ENCODE measurements at places on chromosomes 3 and 15.

DNA sequence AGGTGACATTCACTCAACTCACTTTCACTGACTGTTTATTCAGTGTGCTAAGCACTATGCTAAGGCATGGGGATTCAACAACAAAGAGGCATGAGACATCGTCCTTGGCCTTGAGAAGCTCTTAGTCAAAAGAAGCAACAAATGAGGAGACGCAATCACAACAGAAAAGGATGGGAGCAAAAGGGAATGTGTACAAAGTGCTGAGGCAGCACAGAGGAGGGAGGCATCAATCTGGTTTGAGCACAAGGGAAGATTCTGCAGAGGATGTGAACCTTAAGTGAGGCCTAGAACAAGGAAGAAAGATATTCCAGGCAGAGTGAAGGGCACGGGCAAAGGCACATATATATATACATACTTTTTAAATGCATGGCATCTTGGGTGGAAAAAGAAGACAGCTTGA lies 151.3 kb downstream of the ERC2 start:
- no peak for DNase-seq

- no peak for DNase-seq
These were observed 314.5 kb downstream of the TIGIT start for GRCh38 chr3:114608293-114608692.

DNA sequence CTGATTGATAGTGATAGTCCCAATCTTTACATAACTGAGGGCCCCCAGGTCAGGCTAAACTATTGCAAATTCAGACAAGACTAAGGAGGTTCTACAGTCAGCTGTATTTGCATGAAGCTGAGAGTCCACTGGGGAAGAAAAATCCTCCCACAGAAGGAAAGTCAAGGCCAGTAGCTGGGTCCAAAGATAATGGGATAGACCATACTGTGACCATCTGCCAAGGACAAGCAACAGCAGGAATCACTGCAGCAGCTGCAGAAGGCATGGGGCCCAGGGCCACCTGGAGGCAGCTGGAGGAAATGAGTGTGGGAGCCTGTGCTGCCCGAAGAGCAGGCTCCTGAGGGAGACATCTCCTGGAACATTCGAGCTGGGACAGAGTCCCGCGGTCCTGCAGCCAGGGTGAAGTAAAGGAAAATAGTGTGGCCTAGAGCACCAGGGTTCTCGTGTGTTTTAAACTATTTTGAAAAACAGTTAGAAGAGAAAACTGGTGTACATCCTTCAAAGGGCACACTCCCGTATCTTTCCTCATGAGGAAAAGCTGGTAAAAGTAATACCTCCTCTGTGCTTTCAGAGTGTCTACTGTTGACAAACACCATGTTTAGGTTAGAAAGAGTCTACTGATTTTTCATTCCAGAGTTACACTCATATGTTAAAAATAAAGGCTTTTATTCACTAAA lies 13.2 kb upstream of the TMEM212 start:
- DNase-seq: no peak

GRCh38 chr15:32998979-32999672 lies 195.4 kb downstream of the FMN1 start:
- no peak for DNase-seq

DNA sequence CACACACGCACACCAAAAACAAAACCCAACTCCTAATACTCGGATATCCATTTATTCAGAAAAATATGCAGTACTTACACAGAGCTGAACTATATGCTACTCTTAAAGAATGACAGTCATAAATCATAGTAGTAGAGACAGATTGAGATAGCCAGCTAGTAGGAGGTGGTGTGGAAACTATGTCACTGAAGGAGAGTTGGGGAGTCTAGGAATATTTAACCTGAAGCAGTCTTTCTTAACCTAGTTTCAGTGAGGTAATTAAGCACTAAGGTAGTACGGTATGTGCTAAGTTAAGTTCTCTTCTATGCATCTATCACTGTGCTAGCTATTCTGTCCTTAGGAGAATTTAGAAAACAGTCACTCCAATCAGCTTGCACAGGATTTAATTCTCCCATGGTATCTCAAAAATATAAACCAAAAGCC lies 54.2 kb downstream of the ANKRD28 start:
- DNase-seq: no peak

DNA sequence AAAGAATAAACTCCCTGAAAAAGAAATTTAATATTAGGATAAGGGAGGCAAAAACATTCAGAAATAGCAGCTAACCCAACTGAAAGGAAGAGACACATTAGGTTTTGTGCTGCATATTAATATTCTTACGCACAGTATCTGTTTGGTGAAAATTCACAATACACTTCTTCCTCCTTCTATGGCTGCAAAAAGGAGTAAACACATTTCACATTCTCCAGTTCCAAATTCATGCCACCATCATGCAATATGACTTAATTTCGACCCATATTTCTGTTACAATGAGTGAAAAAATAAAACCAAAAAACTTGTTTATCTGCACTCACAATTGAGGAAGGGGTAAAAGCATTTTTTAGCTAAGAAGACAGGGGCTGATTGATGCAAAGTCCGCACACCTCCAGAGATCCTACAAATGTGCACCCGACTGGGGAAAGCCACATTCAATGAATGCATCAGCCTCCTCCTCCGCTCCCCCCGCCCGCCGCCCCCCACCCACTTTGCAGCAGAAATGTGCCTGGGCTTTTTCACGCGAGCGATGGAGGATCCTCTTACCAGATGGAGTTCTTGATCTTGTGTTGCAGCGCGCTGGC lies 1.0 kb downstream of the RFX7 start:
- no peak for DNase-seq
